ENCODE measurements at places on chromosomes 2 and 18.

DNA sequence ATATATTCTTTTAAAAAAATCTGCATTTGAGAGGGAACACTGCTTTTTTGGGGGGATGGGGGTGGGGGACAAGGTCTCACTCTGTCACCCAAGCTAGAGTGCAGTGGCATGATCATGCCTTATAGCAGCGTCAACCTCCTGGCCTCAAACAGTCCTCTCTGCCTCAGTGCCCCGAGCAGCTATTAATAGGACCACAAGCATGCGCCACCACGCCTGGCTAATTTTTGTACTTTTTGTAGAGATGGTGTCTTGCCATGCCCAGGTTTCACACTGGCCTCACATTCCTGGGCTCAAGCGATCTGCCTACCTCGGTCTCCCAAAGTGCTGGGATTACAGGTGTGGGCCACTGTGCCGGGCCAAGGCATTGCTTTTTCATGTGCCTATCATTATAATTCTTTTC is 154.2 kb downstream of the ATAD2B start:
- no peak for DNase-seq

DNA sequence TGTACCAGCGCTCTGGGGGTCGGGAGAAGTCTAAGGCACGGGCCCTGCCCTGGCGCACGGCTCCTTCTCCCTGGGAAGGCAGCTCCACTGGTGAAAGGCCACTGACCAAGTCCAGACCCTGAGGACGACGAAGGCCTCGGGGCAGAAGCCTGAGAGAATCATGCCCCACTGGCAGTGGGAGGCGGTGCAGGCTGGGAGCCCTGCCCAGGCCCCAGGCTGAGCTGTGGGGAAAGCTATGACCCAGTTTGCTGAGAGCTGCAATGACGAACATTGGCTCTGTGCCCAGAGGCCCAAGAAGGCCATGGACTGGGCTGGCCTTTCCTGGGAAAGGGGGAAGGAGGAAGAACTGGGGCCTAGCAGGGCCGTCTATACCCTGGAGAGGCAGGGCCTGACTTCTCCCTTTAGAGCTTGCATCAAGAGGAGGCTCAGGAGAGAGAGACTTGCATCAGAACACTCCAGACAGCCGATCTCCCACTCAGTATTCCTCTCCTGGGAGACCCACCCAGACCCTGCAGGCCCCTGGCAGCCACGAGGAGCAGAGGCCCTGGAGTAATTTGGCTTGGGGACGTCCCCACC is 32.9 kb downstream of the HS1BP3 start:
- DNase-seq = no peak

DNA sequence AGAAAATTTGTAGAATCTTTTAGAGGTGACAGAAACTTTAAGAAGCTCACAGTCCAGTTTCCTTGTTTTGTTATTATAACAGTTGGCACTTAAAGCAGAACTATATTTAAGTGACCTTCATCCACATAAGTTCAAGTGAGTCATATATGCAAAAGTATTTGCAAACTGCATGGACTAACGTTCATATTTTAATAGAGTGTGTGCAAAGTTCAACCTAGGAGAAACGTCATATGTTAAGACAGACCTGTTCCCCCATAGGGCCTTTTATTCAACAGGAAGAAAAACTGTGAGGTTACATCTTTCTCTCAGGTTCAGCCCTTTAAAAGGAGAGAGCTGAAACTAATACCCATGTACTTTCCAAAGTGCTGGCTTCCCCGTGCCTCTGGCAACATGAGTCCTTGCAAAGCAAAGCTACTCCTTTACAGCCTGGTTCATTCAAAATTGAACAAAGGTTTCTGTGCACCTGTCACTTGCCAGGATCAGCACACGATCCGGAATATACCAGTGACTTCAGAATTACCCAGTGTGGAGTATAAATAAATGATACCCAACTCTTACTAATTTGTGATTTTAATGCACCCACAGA is 280.0 kb upstream of the RAB12 start:
- no peak for DNase-seq

- DNase-seq = no peak
These were observed 292.8 kb downstream of the INSIG2 start for GRCh38 chr2:118380915-118381653.

GRCh38 chr2:101362777-101363176 is 24.5 kb downstream of the CREG2 start:
- no peak for DNase-seq

GRCh38 chr2:59702026-59702425 is 851.4 kb downstream of the BCL11A start:
- DNase-seq = no peak

DNA sequence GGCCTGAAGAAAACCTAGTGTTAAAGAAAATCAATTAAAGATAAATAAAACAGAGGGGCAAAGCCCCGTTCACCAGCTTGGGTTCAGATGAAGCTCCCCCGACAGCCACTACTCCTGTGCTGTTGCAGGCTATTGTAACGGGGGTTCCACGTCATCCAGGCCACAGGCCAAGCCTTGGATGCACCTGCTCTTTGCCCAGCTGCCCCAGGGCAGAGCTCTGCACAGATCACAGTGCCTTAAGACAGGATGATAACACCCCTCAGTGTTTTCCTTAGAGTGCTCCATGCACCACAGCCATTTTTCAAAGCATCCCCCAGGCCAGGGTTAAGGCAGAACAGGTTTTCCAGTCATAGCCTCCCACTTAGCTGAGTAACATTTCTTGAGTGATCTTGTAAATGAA is 32.0 kb downstream of the FASTKD2 start:
- DNase-seq = no peak

DNA sequence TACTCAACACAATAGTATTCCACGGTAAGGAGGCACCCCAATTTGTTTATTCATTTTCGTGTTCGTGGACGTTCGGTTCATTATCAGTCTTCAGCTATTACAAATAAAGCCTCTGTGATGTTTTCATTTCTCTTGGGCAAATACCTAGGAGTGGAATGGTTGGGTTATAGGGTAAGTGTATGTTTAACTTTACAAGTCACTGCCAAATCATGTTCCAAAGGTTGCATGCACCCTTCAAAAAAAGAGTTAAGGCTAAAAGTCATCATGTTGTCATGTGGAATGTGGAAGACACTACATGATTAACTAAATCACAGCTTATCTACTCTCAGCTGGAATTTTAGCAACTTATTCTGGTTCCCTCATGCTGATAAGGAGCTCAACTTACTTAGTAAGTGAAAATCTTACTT is 15.8 kb downstream of the INO80C start:
- DNase-seq = no peak

DNA sequence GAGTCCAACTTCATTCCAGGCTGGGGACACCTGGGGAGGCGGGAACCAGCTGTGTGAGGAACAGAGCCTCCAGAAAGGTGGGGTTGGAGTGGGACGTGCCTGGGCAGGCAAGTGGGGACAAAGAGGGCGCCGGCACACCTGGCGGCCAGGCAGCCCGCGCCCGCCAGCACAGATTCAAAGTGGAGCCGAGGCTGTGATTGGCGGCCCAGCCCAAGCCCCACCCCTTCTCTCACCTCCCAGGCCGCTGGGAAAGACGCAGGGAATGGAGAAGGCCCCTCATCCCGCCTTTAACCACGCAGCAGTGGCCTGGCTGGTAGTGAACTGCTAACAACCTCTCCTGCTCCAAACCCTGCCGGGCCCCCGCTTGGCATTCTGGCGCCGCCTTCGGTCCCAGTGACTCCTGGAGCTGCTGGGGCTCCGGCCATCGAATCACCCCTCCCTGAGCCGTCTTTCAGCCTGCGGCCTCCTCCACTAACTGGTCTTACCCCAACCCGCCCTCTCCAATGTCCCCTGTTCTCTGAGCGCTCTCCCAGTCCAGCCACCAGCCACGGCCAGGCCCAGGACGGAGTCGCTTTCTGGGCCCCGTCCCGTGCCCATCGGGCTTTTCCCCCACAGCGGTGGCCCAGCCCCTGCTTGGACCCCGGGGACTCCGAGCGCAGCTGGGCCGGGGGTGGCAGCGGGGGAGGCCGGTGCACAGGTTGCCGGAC is 27.9 kb upstream of the PTMA start:
- DNase-seq = no peak

GRCh38 chr2:70574109-70574508 is 20.5 kb upstream of the TGFA start:
- no peak for DNase-seq

- no peak for DNase-seq
These were observed 2.8 kb downstream of the PHLPP1 start for GRCh38 chr18:62717925-62718800.

DNA sequence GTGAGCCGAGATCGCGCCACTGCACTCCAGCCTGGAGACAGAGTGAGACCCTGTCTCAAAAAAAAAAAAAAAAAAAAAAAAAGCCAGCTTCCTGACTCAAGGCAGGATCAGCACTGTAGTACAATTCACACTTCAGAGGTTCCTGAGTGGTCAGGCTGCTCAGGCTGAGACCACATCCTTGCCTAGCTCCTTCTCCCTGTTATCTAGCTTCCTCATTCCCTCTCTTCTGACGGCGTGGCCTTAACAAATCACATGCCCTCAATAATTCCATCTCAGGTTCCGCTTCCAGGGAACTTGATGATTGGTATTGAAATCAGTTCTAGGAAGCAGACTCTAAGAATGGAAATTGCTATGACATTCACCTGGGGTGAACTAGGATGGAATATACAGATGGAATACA is 29.8 kb upstream of the KDM3A start:
- no peak for DNase-seq

GRCh38 chr2:168736649-168737445 is 65.6 kb upstream of the NOSTRIN start:
- DNase-seq = no peak

DNA sequence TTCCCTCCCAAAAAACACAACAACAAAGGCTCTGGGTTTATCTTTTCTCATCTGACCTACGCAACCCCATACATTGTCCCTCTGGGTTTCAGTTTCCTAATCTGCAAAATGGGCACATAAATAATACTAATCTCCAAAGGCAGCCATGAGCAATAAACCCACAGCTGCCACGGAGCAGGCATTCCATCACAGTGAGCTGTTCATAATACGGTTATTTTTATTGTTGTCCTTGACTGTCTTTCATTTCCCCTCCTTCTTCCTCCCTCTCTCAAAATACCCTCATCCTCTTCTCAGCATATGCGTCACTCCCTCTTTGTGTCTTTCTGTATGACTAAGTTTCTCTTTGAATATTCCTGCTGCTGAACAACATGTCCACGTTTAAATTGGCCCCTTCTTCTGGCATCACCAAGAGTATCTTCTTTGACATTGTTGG is 129.8 kb upstream of the CAB39 start:
- no peak for DNase-seq

- DNase-seq = no peak
These were observed 41.5 kb upstream of the CHST9 start for GRCh38 chr18:27226556-27227075.

DNA sequence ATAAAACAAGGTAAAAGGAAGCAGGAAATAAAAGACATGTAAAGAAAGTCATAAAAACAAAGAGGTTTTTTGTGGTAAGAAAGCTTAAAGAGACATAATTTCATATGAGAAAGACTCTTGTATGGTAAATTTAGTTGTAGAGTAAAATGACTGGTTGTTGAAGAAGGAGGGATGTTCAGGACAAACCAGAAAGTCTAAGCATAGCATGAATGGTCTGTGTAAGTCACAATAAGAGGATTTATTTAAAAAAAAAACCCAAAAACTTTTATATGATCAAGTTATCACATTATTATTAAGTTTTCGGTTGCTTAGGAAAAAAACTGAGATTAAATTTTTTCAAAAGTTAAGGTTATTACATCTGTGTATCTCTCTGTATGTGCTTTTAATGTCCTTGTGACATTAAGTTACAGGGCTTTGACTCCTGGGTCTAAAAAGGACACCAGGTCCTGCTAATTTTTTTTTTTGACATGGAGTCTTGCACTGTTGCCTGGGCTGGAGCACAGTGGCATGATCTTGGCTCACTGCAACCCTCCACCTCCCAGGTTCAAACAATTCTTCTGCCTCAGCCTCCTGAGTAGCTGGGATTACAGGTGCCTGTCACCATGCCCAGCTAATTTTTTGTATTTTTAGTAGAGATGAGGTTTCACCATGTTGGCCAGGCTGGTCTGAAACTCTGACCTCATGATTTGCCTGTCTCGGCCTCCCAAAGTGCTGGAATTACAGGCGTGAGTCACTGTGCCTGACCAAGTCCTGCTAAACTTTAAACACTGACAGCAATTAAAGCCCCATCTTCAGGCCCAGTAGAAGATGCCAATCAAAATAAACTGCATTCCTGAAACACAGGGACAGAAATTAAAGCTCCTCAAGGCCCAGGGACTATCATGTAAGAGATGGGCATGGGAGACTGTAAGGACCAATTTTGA is 14.2 kb upstream of the OXER1 start:
- DNase-seq = no peak

DNA sequence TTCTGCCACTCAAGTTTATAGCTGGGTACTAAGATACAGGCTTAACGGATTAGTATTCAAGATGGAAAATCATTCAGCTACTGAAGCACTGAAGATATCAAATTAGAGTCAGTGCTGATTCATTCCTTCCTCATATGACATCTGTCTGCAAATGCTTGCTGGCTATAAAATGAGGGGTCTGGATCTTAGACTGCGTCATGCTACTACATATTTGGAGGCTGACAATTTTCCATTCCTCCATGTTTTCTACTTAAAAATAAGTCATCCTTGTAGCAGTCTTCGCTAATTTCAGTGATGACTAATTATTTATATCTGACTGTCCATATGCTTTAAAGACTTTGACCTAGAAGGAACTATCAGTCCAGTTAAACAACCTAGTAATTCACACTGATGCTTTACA is 233.4 kb downstream of the RIT2 start:
- no peak for DNase-seq

DNA sequence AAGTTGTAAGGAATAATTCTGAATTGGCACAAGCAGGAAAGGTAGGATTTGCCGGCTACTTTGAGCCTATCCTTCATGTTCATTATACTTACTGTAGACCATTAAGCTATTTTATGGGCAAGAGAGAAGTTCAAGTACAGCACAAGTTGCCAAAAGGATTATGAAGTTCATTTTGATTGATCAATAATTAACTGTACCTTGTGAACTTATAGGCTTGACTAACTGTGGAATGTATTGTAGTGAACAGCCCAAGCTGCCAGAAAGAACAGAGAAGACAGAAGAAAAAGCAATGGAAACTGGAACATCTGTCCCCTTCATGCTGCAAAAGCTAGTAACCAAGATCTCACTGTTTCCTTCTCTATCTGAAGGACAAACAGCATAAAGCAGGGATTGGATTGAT is 810.1 kb upstream of the ZEB2 start:
- no peak for DNase-seq
